D341Med (cell line): ENCODE measurements at places on chromosomes 3 and 15.

DNA sequence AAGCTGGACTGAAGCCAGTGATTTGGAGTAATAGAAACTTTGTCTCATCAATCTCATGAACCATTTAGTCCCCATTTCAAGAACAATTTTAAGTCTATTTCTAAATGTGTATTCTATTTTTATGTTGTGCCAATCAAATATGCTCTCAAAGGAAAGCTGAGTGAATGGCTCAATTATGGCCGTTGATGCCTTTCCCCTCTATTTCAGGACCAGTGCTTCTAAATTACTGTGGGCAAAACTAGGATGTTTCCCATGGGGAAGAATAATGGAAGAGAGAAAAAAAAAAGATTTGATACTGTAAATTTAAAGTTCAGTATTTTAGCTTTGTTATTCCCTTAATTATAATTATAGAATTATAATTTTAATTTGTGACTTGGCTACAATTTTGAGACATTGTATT lies 110.1 kb downstream of the CADM2 start:
- no peak for DNase-seq

GRCh38 chr15:50046159-50046558 lies 72.9 kb downstream of the ATP8B4 start:
- DNase-seq: no peak

DNA sequence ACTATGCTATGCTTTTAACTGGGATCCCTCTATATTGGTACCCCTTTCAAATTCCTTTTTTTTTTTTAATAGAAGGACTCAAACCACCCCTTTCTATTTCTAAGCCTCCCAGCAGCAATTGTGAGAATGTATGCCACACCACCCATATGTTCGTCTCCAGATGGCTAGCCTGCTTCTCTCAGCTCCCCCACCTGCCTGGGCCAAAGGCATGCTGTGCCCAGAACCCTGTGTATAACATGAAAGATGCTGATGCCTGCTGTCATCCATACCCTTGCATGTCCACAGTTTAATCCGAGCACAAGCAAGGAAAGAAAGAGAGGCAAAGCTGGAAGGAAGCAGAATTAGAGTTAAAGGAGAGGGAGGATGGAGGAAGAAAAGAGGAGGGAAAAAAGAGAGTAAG lies 159.5 kb upstream of the CNTN6 start:
- peak; percentile 24 for DNase-seq

DNA sequence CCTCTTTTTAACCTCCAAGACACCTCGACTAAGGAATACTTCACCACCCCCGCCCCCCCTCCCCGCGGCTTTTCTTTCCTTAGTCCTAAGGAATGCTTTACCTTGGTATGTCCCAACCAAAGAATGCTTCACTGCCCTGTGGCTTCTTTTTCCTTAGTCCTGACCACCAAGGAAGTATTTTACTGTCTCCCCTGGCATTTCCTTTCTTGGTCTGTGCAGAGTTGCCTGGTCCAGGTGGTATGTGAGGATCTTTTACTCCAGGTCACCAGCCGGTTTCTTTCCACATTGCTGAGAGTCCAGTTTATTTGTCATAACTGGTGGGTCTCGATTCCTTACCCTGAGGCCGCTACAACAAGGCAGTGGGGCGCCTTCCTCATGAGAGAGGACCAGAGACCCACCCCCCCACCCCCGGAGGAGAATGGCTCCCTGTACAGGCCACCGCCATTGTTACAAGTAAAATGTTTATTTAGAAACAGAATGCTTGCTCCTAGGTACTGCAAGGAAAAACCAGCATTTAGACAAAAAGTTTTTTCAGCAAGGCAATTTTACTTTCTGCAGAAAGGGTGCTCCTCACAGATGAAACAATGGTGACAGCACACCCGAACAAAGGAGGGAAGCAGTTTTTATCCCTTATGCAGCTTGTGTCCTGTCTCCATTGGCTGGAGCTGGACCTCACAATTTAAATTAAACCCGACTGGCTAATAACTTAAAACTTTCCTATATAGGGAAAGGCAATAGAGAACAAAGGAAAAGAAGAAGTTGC lies 23.1 kb upstream of the MTHFS start:
- DNase-seq: no peak

DNA sequence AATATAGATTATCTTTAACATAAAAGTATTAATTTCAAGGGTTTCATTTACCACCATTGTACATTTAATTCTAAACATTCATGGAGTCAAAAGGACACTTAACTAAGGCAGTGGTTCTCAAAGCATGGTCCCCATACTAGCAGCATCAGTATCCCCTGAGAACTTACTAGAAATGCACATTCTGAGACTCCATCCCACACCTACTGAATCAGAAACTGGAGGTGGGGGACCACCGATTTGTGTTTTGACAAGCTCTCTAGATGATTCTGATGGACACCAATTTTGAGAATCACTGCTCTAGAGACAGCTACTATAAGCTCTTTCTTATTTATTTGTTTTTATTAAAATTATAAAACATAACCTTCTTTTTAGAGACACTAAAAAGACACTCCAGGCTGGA lies 34.0 kb downstream of the SENP5 start:
- DNase-seq: no peak

DNA sequence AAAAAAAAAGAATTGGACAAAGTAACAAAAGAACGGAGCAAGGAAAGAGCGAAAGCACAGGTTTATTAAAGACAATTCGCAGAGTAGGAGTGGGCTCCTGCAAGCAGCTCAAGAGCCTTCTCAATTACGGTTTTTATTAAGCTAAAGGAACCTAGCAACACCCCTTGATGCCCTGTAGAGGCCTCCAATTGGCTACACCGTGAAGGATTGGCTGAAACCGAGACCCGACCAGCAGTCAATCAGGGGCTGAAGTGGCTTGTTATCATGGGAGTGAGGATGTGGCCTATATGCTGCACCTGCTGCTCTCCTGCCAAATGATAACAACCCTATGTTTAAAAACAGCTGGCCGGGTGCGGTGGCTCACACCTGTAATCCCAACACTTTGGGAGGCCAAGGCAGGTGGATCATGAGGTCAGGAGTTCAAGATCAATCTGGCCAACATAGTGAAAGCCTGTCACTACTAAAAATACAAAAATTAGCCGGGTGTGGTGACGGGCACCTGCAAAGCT lies 20.4 kb upstream of the AP3B2 start:
- DNase-seq: no peak

- no peak for DNase-seq
Measured at GRCh38 chr3:193873426-193874201, 262.3 kb upstream of the HES1 start.

DNA sequence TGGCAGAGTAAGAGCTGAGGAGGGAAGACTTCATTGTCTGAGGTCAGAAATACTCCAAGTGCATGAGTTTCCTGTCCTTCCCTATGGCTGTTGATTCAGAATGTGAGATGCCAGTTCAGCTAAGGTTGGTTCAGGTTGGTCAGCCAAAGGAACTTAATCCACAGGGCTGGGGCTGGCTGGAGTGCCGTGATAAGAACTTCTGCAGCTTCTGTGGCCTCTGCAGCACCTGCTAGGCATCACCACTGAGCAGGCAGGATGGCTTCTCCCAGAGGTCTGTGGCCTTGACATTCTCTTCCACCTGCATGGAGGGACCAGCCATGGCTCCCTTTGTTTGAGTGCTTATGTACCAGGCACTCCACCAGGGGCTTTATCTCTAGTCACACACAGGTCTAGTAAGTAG lies 109.5 kb upstream of the PLXNA1 start:
- DNase-seq: no peak

DNA sequence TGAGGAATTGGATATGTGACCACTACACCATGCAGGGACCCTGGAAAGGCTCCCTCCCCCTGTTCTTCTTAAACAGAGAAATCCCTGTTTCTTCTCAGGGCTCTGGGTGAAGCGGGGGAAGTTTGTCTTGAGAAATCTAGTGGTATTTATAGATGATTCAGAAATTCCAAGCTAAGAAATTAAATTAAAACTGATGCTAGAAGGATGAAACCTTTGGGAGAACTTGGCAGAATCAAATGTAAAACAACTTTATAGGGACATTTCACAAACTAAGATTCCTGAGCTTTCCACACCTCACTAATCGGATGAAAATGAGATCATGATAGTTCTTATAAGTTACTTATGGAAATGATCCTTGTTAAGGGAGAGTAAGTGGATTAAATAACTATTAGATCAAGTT lies 54.2 kb downstream of the FBXL2 start:
- peak; percentile 26 for DNase-seq

GRCh38 chr3:121914081-121914998 lies 20.1 kb downstream of the SLC15A2 start:
- no peak for DNase-seq

- peak; percentile 72 for DNase-seq
Measured at GRCh38 chr15:62344806-62345539, 179.9 kb upstream of the C2CD4B start.

DNA sequence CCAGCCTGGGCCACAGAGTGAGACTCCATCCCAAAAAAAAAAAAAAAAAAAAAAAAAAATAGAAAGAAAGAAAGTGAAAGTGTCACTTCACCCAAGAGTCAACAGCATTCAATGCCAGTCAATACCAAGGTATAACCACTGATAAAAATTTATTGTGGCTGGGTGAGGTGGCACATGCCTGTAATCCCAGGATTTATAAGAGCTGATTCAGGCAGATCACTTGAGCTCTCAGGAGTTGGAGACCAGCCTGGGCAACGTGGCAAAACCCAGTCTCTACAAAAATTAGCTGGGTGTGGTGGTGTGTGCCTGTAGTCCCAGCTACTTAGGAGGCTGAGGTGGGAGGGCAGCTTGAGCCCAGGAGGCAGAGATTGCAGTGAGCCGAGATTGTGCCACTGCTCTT lies 46.5 kb upstream of the PIK3CB start:
- DNase-seq: no peak

- DNase-seq: peak; percentile 66
Measured at GRCh38 chr15:32717426-32718226, at the start of gene GREM1. Gene GREM1 (plus strand): TSS chr15:32718004. CDS start chr15:32730691, 12,687 bp downstream.

GRCh38 chr15:62572797-62573196 lies 407.7 kb upstream of the C2CD4B start:
- no peak for DNase-seq

- DNase-seq: no peak
Measured at GRCh38 chr3:192229866-192230265, 497.5 kb downstream of the FGF12 start.

GRCh38 chr15:69782809-69783208 lies 314.9 kb downstream of the TLE3 start:
- peak; percentile 63 for DNase-seq

DNA sequence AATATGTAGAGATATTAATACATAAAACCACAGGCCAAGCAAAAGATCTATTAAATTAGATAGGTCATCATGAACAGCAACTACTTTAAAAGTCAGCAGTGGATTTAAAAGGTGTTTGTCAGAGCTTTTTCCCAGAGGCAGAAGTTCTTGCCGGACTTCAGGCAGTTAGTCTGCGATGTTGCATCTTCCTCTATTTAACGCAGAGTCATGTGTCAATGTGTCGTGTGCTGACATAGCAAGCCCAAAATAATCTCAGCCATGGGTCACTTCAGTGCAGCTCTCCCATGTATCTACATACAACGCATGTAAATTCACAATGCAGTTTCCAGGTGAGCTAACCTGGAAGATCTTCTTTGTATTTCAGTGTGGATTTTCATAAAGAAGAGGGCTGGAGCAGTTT lies 8.0 kb upstream of the TMEM212 start:
- DNase-seq: no peak

- DNase-seq: peak; percentile 20
Measured at GRCh38 chr15:89785064-89785773, 9.1 kb downstream of the MESP2 start.

DNA sequence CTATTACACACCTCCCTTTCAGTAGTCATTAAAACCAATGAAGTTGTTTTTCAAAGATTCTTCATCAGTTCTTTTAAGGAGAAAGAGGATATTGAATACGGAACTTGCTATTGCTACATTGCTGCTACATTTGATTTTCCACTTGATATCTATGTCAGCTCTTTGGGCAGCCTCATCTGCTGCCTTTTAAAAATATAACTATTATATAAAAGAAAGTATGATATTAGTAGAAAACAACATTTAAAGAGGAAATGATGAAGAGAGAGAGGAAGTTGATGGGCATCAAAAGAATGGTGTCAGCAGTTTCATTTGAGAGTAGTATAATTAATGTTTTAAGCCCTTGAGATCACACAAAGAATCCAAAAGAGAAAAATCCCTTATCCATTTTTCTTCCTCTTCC lies 171.4 kb downstream of the NFKBIZ start:
- DNase-seq: no peak
